Esophagus muscularis mucosa (tissue), 4 donors: ENCODE measurements at places on chromosomes 1 and 21. TPM values are rescaled to one million over a fixed set of nuclear protein-coding genes. Genes with fewer than 3 reads are reported as not detected.

- no peak for DNase-seq
Measured at GRCh38 chr1:173573596-173573995, 29.3 kb downstream of the SLC9C2 start.

The NBPF20 gene
- total RNA-seq: 7.1 TPM

The TNFSF4 gene
- total RNA-seq: 3.7 TPM

DNA sequence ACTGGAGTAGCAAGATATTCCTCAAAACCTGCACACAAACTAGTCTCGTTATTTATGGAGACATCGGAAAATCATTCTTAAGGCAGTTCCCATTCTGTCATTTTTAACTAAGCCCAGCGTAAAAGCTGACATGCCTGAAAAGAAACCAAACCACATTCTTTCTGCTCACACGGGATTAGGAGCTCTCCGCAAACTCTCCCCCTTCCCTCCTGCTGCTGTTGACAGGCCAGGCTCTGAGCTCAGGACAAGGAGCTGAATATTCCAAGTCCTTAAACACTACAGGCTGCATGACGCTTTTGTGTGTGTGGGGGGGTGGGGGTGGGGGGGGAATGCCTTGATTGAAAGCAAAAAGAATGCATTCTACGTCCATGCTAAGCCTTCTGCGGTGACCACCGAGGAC is 5.2 kb downstream of the OLIG1 start:
- DNase-seq: no peak

The CLEC20A gene
- not detected for total RNA-seq

The HES2 gene
- not detected for total RNA-seq

GRCh38 chr1:188444526-188444925 is 1615.8 kb downstream of the PLA2G4A start:
- DNase-seq: no peak

The ASPM gene
- total RNA-seq: 0.13 TPM

DNA sequence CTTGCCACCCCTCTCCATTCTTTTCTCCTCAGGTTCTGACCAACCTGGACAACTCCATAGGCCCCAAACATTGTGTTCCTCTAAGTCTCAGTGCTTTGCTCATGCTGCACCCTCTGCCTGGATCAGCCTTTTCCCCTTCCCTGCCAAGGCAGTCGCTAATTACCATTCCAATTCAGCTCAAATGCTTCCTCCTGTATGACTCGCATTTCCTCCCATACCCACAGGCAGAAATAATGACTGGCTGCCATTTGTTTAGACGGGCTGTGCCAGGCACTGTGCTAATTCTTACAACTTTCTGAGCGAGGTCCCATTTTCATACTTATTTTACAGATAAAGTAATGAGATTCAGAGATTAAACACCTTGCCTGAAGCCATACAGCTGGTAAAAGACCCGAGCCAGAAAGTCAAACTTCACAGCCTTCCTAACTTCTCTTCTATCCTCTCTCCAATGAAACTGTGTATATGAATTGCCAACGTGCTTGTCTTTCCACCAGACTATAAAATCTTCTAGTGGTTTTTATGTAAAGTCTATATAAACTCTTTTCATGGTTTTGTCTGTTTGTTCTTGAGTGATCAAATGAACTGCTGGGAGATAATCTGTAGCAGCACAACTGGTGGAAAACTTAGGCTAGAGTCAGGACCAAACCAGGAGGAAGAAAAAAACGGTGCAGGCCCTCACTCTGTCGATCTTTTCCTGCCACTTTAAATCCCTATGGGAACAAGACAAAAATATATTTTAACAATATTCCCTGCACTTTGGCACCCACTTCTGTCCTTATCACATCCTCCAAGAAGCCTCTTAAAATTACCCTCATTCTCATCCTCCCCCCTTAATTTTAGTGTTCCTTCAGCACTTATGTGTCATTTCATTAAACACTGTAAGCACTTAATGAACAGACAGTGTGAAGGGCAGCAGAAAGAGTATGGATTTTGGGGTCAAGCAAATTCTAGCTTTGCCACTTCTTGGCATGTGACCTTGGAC is 33.7 kb downstream of the RAB3B start:
- no peak for DNase-seq

- DNase-seq: no peak
Measured at GRCh38 chr1:112528076-112528475, 19.3 kb downstream of the WNT2B start.

DNA sequence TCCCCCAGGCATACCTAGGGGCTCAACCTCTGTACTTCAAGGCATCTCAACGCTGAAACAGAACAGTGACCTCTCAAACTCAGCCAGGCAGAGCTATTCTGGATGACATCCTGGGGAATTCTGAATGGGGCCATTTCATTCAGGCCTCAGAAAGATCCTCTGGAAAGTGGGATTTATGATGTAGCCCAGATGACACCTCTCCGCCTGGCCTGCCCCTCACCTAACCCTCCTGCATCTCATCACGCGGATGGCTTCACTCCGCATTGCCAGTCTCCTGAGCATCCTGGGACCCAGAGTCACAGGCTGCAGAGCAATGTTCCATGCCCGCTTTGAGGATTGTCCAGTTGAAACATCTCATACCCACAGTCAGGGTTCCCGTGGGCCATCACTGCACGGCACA is 1.2 kb downstream of the SPATA46 start:
- DNase-seq: no peak

DNA sequence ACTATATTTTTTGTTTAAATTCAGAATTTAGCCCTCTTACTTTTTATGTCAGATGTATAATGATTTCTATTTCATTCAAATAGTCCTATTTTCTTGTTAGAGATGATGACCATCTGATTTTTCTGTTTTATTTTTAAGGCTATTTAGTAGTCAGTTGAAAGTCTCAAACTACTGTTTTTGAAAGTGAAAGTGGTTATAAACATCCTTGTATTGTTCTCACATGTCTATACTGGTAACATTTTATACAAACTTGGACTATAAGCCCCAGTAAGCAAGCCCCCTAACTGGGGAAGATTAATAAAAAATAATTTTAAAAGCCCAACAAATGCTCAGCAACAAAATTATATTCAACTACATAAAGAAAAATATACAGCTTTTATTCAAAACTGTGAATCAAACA is 271.3 kb upstream of the RGS18 start:
- no peak for DNase-seq

The ESRRG gene
- 3.4 TPM for total RNA-seq

The CD53 gene
- total RNA-seq: 17.0 TPM

The LENEP gene
- not detected for total RNA-seq

- DNase-seq: no peak
Measured at GRCh38 chr1:23567629-23567995, 8.3 kb upstream of the ID3 start.

- no peak for DNase-seq
Measured at GRCh38 chr1:38584448-38585355, 274.9 kb downstream of the RRAGC start.
